Activated T-helper 9 cell treated with anti-CD3 and anti-CD28 coated beads, Interleukin-2, amount 50 U/mL, for 16 hours (primary cell): ENCODE measurements at places on chromosomes 5 and 9.

- no peak for DNase-seq
Observed at GRCh38 chr9:14433351-14434157, 119.6 kb upstream of the NFIB start.

- DNase-seq: no peak
Observed at GRCh38 chr9:91008568-91008967, 206.9 kb downstream of the SYK start.

DNA sequence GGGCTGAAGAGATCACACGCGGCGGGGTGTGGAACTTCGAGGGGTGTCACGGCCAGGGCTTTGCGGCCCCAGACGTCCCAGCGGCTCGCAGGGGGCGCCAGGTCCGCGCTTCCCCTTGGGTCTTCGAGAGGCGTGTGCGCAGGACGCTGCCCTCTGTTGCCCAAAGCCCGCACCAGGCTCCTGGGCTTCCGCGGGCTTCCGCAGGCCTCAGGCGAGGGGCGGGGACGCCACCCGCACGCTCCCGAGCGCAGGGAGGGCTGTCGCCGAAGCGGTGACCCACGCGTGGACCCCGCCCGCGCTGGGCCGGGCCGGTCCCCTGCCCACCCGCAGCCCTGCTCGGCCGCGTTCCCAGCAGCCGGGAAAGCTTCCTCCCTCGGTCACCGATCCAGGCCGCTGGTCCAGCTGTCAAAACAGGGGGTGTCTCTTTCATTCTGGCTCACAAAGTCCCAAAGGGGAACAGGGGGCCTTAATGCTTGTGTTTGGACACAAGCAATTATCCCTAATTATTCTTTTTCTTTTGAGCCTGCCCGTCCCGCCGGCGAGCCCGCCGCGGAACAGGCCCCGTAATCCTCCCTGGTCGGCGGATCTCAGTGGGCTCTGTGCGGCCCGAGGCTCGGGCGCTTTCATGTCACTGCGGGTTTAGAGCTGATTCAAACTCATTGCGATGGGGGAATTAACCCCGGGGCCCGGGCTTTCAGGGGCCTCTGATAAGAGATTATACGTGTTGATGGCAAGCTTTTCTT is 60.6 kb downstream of the TMEM174 start:
- DNase-seq: no peak

DNA sequence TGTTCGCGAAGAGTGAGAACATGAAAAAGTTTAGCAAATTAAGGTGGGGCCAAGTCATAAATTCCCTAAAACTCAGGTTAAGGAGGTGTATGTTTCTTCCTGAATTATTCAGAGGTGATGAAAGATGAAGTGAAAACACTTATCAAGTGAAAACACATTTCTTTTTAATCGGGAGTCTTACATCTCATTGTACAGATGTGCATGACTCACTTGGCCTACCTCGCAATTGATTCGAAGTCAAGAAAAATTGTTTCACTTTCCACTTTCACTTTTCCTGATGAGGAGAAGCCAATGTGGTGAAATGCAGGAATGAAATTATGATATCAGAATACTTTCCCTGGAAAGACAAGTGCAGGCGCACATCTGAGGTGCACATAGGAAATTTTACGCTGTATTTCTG is 78.7 kb downstream of the SLC25A46 start:
- DNase-seq: no peak

- no peak for DNase-seq
Observed at GRCh38 chr9:109721001-109721400, 59.0 kb upstream of the PALM2AKAP2 start.

- no peak for DNase-seq
Observed at GRCh38 chr9:21295992-21296391, 9.1 kb downstream of the IFNA5 start.

DNA sequence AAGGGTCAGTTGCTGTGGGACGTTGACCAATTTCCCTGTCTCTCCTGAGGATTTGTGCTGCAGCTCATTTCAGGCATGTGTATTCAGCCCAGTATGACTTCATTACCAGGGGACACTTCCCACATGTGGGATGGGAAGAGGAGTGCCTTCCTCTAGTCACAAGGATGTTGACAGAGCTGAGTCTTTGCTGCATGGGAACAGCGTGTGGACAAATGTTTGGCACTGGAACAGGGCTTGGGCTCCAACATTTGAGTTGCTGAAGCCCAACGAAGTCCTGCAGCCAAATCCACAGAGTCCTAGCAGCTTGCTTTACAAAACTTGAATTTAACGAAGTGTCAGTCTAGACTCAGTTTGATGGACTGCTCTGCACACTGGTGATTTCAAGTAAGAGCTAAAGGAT is 283.2 kb downstream of the SH3GL2 start:
- DNase-seq: no peak

DNA sequence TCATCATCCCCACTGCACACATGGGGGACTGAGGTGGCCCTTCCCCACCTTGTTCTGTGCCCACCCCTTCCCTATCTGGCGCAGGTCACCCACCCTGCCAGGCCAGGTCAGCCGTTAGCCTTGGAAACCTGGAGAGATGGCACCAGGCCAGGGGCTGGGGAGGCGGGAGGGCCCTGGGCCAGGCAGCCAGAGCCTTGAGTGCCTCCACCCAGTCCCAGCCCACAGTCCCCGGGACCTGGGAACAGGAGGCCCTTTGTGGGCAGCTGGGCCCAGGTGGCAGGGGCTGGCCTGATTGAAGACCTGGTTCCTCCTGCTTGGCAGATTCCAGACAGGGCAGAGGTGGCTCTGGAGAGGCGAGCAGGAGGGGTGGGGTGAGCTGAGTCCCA is 70.6 kb downstream of the LRSAM1 start:
- no peak for DNase-seq

DNA sequence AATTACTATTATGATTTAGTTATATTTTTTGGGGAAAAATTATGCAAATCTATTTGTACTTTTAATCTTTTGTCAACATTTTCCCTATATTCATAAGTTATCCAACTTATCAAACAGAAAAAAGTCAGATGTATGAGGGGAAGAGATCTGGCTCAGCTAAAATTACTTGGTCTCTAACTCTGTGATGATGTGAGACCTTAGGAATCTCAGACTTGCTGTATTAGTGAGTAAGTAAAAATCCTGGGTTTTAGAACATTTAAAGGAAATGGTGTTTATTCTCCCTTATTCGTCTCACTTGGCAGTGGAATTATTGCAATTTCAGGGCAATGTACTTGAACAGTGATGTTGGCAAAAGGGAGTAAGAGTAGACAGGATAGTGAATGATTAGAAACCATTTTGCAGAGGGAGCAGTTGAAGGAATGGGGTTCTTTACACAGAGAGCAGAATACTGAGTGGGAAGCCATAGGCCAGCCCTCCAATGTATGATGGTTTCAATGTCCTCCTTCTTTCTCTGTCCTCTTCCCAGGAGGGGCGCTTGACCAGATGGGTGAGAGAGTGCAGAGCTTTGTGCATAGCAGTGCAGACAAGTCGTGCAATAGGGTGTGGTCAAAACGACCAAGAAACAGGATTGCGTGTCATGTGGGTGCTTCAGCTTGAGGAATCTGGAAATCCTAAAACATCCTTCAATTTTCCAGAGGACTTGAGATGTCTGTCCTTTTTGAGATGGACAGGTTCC is 91.7 kb downstream of the TENT4A start:
- no peak for DNase-seq

- no peak for DNase-seq
Observed at GRCh38 chr9:20996809-20997208, 34.6 kb downstream of the HACD4 start.

- DNase-seq: no peak
Observed at GRCh38 chr5:177409043-177409801, at the start of gene F12. F12 (minus strand) TSS chr5:177409564; CDS start chr5:177409527, 37 bp downstream.

- DNase-seq: no peak
Observed at GRCh38 chr5:41788941-41789368, 81.3 kb downstream of the OXCT1 start.
